ENCODE measurements at places on chromosomes 6 and 20. TPM values are rescaled to one million over a fixed set of nuclear protein-coding genes. Genes with fewer than 3 reads are reported as not detected.

GRCh38 chr6:36692220-36692619 is 5.4 kb upstream of the RAB44 start:
- no peaks in the 10 kb centered on the region for H3K36me3 ChIP-seq
- no peak overlapping the region for H3K4me3 ChIP-seq
- H3K27me3 ChIP-seq: no peaks in the 10 kb centered on the region
- DNase-seq: no peak

SLA2 gene
- 0.99 TPM for total RNA-seq

THBD gene
- total RNA-seq: 79.8 TPM

CST2 gene
- total RNA-seq: not detected

GRCh38 chr6:628766-629165 is 28.1 kb downstream of the HUS1B start:
- no peak for DNase-seq
- peaks cover 5% of the 10 kb centered on the region for H3K36me3 ChIP-seq
- no peaks in the 10 kb centered on the region for H3K4me1 ChIP-seq
- H3K4me3 ChIP-seq: no peak overlapping the region

NKAIN2 gene
- total RNA-seq: 1.9 TPM

DNA sequence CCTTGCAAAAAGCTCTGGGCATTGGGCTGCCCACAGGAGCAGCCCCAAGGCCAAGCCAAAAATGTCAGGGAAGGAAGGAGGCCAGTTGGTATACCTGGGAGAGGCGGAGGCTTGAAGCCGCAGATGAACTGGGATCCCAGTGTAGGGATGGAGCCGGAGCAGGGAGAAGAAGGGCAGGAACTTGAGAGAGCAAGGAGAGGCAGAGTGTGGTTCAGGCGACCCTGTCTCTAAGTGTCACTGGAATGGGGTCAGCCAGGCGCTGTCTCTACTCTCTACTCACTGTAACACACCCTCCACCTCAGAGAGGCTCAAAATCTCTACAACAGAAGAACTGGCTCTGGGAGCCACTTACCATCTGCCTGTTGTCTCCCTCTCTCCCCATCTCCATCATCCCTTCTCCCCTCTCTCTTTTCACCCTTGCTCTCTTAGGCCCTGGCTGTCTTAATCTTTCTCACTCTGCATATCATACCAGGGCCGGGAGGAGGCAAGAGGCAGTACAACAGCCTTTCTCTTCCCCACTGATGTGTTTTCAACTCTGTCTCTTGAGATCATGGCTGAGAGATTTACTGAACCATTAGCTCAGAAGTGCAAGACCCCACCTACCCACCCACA is 93.3 kb downstream of the CRYBG1 start:
- H3K27me3 ChIP-seq: no peaks in the 10 kb centered on the region
- H3K4me1 ChIP-seq: no peaks in the 10 kb centered on the region
- no peak overlapping the region for H3K27ac ChIP-seq
- H3K4me3 ChIP-seq: no peak overlapping the region

PXDC1 gene
- total RNA-seq: 110 TPM

ADGRG6 gene
- 15.7 TPM for total RNA-seq

DNA sequence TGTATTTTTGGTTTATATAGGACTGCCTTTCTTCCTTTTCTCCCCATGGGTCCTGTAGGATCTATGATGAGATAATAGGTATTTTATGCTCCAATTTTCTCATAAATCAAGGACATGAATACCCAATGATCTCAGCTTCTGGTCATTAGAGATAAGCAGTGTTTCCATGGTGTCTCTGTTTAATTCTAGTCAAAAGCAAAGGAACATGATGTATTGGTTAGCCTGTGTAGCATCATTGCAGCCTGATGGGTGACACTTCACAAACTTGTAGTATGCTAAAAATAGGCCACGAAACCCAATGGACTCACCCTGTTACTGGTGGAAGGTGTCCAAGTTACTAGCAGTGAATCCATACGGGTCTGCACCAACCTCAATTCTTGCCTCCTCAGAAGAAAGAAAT is 116.2 kb upstream of the SNX9 start:
- H3K36me3 ChIP-seq: no peaks in the 10 kb centered on the region
- H3K27ac ChIP-seq: no peak overlapping the region
- H3K4me3 ChIP-seq: no peak overlapping the region
- DNase-seq: no peak
- H3K4me1 ChIP-seq: no peaks in the 10 kb centered on the region
- no peaks in the 10 kb centered on the region for H3K27me3 ChIP-seq
